ENCODE measurements at places on chromosomes 13 and 19. TPM values are rescaled to one million over a fixed set of nuclear protein-coding genes. Genes with fewer than 3 reads are reported as not detected.

The IZUMO2 gene
- not detected for total RNA-seq

The METTL21C gene
- total RNA-seq, result not detected

The ZNF99 gene
- total RNA-seq, result not detected

The ERVK3-1 gene
- 28.4 TPM for total RNA-seq

The TUBA3C gene
- total RNA-seq, result not detected

The ADGRL1 gene
- 5.4 TPM for total RNA-seq

The B3GNT3 gene
- total RNA-seq, result not detected

The IGFL3 gene
- total RNA-seq, result not detected

The DNAJC15 gene
- 21.8 TPM for total RNA-seq

The FCAR gene
- not detected for total RNA-seq

The FOSB gene
- total RNA-seq, result 2.0 TPM

The CCL25 gene
- total RNA-seq, result not detected

The ZNF765 gene
- 7.7 TPM for total RNA-seq

The IL11 gene
- total RNA-seq, result not detected

The TNNT1 gene
- 0.92 TPM for total RNA-seq

The COMMD6 gene
- 122 TPM for total RNA-seq

The KLK6 gene
- total RNA-seq, result not detected

The CYP2A7 gene
- total RNA-seq, result not detected

The APOC4 gene
- not detected for total RNA-seq

The AKAP8L gene
- total RNA-seq, result 99.6 TPM

The SLC25A41 gene
- total RNA-seq, result not detected

The PINLYP gene
- total RNA-seq, result 2.6 TPM

The KCTD15 gene
- total RNA-seq, result 57.7 TPM

The CRB3 gene
- total RNA-seq, result not detected

The PRTN3 gene
- not detected for total RNA-seq

The SBSN gene
- not detected for total RNA-seq

The PSG7 gene
- total RNA-seq, result not detected

The CYP4F2 gene
- total RNA-seq, result not detected

The SLC6A16 gene
- 1.6 TPM for total RNA-seq

The PRX gene
- 1.7 TPM for total RNA-seq

The ODAD3 gene
- total RNA-seq, result not detected

The N4BP2L1 gene
- 1.8 TPM for total RNA-seq

The KLK7 gene
- total RNA-seq, result not detected

The LRFN3 gene
- total RNA-seq, result 17.3 TPM

The ZNF14 gene
- 2.6 TPM for total RNA-seq

The LGALS7 gene
- not detected for total RNA-seq

The FLT1 gene
- total RNA-seq, result 178 TPM

The NKPD1 gene
- total RNA-seq, result not detected

The WDR88 gene
- total RNA-seq, result not detected

The CYP2S1 gene
- total RNA-seq, result 4.5 TPM

The DHRS12 gene
- 6.4 TPM for total RNA-seq

The KLF16 gene
- total RNA-seq, result 36.6 TPM

The C1QTNF9 gene
- total RNA-seq, result not detected

The ATP4A gene
- total RNA-seq, result not detected

The NLRP11 gene
- not detected for total RNA-seq

The KIR2DL3 gene
- not detected for total RNA-seq

The LGI4 gene
- not detected for total RNA-seq

The LAIR1 gene
- not detected for total RNA-seq

The SPACA4 gene
- not detected for total RNA-seq

The RCBTB1 gene
- total RNA-seq, result 23.8 TPM

The ZNF444 gene
- 37.1 TPM for total RNA-seq

The DMPK gene
- 70.4 TPM for total RNA-seq

Measured in endothelial cell of umbilical vein (primary cell).